ENCODE measurements at places on chromosomes 3 and 15.

DNA sequence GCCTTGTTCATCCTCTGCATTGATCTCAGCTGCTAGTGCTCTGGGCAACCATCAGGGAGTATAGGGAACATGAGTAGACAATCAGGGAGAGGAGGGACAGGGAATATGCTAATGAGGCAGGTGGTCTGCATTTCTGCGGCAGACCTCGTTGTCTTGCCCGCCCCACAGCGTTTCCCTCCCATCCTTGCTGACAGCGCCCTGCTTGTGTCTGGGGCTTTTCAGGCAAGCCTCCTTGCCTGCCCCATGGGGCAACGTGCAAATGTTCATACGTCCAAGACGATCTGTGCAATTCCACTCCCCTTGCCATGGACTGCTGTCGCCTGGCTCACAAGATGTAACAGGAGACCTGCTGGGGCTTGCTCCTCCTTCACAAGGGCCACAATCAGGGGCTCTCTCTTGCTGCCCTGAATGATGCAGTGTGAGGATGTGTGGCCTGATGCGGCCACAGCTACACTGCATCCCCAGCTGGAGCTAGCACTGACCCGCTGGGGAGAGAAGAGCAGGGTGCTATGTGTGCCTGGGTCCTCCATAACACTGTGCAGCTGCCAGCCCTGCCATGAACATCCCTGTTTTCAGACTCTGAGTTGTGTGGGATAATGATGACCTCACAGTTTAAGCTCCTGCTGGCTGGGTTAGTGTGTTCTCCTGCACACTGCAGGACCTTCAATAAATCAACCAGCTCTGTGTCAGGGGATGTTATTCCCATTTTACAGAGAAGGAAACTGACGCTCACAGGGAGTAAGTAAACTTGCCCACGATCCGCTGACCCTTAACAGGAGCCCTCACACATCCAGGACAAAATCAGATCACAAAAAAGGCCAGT is 211.3 kb downstream of the KLF13 start:
- DNase-seq, result no peak

DNA sequence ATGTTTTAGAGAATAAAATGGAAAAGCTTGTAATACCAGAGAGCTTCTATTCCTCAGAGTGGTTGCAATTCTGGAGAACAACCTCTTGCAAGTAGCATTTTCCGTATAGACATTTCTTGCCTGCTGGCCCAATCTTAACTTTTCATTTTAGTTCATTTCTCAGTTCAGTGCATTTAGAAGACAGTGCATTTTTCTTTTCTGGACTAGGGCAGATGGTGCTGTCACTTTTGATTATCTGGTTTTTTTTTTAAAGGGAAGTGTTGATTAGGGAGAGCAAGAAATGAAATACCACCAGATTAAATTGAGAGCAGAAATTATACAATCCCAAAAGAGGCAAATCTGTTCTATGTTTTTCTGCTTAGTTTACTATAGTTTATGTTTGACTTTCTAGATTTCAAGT is 172.7 kb downstream of the GHSR start:
- DNase-seq, result no peak

DNA sequence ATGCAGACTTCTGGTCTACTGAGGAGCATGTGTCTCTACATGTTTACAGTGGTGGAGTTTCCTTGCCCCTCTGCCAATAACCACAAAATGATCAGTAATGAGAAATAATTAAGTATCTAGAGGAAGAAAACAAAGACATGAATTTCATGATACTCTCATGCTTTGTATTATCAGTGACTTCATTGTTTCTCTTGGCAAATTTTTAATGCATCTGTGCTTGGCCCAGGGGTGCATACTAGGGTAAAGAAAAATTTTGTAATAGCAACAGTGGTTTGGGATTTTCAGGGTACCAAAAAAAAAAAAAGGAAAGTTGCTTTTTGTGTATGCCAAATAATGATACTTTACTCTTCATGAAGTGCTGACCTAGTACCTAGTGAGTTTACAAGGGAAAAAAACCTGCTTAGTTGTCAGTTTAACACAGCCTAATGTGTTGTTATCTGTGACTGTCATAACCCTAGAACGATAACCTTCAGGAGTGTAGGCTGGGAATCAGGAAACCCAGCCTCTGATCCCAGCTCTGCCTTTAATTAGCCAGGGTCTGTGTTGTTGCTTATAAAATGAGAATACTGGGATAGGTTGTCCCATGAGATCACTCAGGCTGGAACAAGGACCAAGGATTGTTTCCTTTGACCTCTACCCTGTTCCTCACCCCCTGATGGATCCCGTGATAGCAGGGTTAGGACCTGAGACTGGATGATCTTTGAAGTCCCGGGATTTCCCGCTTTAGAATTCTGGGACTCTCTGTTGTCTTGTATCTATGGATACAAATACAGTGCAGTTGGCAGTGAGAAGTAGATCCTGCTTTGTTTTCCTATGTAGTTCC is 117.5 kb downstream of the CMSS1 start:
- no peak for DNase-seq

DNA sequence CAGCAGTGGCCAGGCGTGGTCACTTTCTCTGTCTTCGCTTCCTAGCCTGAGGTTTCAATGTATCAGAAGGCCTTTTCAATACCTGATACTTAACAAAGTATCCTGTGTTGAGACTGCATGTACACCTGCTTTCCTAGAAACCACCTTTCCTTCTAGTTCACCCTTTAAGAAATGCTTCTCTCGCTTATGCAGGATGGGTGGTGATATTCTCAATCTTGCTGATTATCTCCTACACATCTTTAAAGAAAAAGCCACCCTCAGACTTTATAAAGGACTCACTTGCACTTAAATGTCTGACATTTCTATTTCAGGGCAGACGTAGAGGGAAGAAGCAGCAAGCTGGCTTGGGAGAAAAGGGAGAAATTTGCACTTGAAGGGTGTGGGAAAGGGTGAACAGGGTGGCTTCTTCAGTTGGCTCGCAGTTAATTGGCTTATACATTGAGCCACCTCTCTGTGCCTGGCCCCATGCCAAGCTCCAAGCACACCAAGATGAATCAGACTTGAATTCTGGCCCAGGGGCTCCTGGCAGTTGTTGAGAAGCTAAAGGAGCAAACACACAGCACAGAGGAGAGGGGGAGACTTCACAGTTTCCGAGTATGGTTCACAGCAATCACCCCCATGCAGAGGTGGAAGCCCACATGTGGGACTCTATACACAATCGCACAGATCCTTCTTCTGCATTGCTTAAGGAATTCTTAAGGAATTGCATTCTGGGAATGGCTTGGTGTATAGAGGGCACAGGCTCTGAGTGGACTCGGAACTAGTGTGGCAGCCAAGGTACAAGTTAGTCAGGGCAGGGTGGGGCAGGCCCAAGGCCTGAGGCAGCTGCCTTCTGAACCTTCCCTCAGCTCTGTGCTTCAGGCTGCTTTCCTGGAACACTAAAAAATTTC is 1.3 kb downstream of the ARL6IP5 start:
- DNase-seq, result peak; percentile 91

- DNase-seq, result no peak
These were observed 37.5 kb downstream of the CTDSPL start for GRCh38 chr3:37899101-37899707.

- no peak for DNase-seq
These were observed 798.1 kb downstream of the TBL1XR1 start for GRCh38 chr3:176399193-176399592.

DNA sequence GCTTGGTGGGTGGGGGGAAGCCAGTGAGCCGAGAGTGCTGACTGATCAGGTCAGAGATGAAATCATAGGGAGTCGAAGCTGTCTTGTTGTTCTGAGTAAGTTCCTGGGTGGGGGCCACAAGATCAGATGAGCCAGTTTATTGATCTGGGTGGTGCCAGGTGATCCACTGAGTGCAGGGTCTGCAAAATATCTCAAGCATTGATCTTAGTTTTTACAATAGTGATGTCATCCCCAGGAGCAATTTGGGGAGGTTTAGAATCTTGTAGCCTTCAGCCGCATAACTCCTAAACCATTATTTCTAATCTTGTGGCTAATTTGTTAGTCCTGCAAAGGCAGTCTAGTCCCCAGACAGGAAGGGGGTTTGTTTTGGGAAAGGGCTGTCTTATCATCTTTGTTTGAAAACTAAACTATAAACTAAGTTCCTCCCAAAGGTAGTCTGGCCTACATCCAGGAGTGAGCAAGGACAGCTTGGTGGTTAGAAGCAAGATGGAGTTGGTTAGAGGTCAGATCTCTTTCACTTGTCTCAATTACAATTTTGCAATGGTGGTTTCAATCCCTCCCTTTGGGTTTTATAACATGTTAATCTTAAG is 18.7 kb upstream of the MTMR14 start:
- DNase-seq, result no peak

- DNase-seq, result no peak
These were observed 169.5 kb upstream of the CNTN6 start for GRCh38 chr3:923161-923910.

GRCh38 chr3:23835802-23836201 is 30.0 kb downstream of the UBE2E1 start:
- no peak for DNase-seq

- no peak for DNase-seq
These were observed 53.6 kb downstream of the TMEM39A start for GRCh38 chr3:119409844-119410243.

DNA sequence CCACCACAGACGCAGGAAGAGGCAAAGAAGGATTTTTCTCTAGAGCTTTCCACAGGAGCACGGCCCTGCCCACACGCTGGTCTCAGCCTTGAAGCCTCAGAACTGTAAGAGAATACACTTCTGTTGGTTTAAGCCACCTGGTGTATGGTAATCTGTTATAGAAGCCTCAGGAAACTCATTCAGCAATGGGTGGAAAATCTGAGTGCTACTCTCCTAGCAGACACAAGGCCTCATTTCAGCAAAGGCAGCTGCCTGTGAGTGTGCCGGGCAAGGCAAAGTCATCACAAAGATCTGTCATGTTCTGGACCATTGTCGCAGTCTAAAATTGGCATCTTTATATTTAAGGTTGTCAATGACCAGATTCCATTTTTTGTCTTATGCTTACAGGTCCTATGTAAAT is 31.0 kb downstream of the ATP10A start:
- DNase-seq, result no peak

DNA sequence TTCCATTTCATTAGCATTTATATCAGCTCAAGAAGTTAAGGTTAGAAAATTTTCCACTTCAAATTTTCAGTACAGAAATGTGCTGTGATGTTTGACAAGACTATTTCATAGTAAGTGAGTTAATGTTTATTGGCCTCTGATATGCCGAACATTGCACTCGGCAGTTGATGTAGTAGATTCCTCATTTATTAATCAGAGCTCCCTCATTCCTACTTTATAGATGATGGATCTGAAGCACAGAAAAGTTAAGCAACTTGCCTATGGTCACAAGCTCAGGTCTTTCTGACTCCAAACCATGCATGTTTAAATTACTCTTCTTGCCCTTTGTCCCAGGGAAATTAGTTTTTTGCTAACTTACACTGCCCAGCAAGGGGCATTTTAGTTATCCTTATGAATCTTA is 92.0 kb downstream of the ATG7 start:
- DNase-seq, result no peak

- peak; percentile 77 for DNase-seq
These were observed 271.5 kb upstream of the DCBLD2 start for GRCh38 chr3:99172736-99173657.

DNA sequence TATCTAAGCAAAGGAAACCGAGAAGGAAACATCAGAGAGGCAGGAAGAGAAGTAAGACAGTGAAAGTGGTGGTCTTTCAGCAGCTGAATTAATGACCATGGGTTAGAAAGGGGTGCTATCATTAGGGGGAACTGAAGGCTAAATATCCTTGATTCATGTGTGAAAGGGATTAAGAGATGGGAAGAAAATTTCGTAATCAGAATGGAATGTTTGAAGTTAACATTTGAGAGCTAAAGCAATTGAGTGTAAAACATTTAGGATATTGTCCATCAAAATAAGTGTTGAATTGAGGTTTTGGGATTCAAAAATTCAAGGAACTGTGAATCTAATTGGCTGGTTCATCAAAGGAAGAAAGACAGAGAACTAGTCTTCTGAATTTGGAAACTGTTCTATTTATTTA is 4.1 kb upstream of the ECT2 start:
- no peak for DNase-seq

- no peak for DNase-seq
These were observed 142.7 kb upstream of the SYNPR start for GRCh38 chr3:63135367-63135766.

GRCh38 chr3:45180051-45180450 is 33.9 kb upstream of the CDCP1 start:
- no peak for DNase-seq

DNA sequence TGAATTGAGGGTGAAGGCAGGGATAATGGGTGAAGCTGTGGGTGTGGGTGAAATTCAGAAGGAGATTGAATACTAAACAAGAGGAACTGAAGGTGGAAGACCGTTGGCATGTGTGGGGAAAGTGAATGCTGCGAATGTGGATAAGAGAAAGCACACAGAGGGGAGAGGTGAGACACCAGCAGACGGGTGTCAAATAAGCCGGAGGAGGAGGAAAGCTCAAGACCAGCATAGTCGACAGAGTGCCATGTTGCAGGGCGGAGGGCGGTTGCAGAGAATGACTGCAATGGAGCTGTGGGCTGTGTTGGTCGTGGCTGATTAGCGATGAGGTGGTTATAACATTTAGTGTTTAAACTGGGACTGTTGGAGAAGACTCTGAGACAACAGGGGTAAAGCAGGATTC is 16.4 kb upstream of the HCN4 start:
- no peak for DNase-seq

DNA sequence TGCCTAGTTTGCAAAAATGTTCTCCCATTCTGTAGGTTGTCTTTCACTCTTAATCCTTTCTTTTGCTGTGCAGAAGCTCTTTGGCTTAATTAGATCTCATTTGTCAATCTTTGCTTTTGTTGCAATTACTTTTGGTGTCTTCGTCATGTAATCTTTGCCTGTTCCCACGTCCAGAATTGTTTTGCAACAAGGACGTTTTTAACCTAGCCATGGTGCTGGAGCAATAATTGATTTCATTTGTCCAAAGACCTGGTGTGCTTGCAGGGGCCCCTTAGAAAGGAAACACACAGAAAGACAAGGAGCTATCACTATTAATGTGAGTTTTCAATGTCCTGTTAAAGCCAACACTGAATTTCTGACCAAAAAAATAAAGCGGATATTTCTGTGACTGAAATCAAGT is 89.1 kb upstream of the GALNT15 start:
- DNase-seq, result no peak

GRCh38 chr3:123663977-123664376 is 79.1 kb upstream of the HACD2 start:
- no peak for DNase-seq

GRCh38 chr15:100731267-100732152 is 129.1 kb downstream of the ASB7 start:
- no peak for DNase-seq

- no peak for DNase-seq
These were observed 76.4 kb downstream of the UBR1 start for GRCh38 chr15:43029476-43029875.

DNA sequence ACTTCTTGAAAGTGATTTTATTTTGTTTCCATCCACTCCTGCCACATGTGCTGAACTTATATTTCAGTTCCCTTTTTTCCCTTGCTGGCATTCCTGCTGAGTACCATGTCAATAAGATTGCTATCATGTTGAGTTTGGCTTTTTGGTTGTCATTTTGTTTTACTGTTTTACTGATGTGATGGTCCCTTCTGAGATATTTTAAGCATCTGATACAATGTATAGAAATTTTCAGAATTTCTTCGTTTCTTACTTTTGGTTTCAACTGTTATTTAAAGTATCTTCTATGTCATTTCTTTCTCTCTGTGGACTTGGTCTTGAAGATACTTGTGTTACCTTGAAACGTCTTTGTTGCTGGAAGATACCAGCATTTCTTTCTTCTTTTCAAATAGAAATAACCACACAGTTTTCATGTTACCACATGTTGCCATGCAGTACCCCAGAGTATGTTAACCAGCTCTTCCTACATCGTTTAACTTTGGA is 14.1 kb downstream of the SIDT1 start:
- no peak for DNase-seq

GRCh38 chr15:70435872-70436271 is 327.5 kb downstream of the UACA start:
- no peak for DNase-seq

- DNase-seq, result no peak
These were observed 12.1 kb downstream of the GALNT15 start for GRCh38 chr3:16186565-16186964.
